ENCODE measurements at places on chromosomes 2 and 18. TPM values are rescaled to one million over a fixed set of nuclear protein-coding genes. Genes with fewer than 3 reads are reported as not detected.

GPR39 gene
- total RNA-seq = 2.7 TPM

ABCA12 gene
- not detected for total RNA-seq

COL4A3 gene
- total RNA-seq = 36.7 TPM

RIT2 gene
- total RNA-seq = not detected

PLGLB2 gene
- 4.9 TPM for total RNA-seq

POTEC gene
- total RNA-seq = not detected

IL1R1 gene
- total RNA-seq = 281 TPM

KANSL1L gene
- 35.1 TPM for total RNA-seq

TMEM87B gene
- total RNA-seq = 26.1 TPM
